ENCODE measurements at places on chromosomes 6 and 20.

DNA sequence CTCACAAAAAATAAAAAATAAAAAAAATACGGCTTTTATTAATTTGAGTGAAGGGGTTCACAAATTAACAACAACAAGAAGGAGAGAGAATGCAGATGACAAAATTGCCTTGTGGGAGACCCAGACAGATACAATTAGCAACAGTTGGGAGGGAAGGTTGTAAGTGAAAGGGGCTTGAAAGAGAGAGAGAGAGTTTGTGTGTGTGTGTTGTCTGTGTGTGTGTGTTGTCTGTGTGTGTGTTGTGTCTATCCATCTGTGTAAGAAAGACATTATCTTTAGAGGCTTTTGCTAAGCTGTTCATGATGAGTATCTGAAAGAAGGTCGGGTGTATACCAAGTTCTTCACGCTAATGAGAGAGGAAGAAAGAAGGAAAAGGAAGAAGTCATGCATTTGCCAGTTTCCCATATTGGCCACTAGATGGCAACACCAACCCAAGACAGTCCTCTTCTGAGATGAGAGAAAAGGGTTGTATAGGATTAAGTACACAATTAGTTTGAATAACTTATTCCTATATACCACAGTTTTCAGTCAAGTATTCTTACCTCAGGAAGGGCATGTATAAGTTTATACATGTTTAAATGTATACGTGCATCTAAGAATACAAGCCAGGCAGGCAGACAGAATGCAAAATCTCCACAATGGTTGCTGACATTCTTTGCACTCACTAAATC is 63.7 kb upstream of the CD2AP start:
- DNase-seq, result peak; percentile 37

- no peak for DNase-seq
Measured at GRCh38 chr20:4844751-4845465, 123.2 kb downstream of the PRND start.

DNA sequence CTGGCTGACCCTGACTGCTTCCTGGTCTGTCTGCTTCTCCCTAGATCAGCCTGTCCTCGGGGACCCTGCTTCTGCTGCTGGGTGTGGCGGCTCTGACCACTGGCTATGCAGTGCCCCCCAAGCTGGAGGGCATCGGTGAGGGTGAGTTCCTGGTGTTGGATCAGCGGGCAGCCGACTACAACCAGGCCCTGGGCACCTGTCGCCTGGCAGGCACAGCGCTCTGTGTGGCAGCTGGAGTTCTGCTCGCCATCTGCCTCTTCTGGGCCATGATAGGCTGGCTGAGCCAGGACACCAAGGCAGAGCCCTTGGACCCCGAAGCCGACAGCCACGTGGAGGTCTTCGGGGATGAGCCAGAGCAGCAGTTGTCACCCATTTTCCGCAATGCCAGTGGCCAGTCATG is 6.3 kb downstream of the NRSN2 start:
- no peak for DNase-seq

- DNase-seq, result no peak
Measured at GRCh38 chr20:21684671-21685070, 20.8 kb upstream of the PAX1 start.

DNA sequence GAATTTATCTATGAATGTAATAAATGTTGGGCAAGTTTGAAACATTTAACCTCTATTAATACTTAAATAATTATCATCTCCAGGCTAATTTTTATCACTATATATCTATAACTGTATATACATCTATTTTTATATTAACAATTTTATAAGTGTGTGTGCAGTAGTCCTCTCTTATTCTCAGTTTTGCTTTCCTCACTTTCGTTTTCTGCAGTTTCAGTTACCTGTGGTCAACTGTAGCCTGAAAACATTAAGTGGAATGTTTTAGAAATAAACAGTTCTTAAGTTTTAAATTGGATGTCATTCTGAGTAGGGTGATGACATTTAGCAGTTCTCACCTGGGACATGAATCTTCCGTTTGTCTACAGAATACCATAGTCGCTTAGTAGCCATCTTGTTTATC is 379.4 kb upstream of the MAN1A1 start:
- no peak for DNase-seq

- no peak for DNase-seq
Measured at GRCh38 chr6:15715060-15715459, 52.2 kb upstream of the DTNBP1 start.

DNA sequence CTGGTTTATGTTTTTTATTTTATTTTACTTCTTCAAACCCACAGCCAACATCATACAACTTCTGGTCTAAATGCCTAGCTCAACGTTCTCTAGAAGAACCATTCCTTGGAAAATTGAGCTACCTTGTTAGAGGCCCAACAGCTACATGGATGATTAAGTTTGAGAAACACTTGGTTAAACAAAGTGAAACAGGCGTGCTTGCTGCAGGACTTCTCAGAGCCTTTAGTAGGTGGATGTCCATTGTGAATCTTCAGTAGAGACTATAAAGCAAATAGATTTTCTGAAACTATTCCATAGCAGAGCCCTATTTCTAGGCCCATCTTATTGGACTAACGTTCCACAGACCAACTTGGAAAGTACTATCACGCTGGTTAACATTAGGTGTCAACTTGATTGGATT is 51.3 kb downstream of the BCAS1 start:
- DNase-seq, result no peak

DNA sequence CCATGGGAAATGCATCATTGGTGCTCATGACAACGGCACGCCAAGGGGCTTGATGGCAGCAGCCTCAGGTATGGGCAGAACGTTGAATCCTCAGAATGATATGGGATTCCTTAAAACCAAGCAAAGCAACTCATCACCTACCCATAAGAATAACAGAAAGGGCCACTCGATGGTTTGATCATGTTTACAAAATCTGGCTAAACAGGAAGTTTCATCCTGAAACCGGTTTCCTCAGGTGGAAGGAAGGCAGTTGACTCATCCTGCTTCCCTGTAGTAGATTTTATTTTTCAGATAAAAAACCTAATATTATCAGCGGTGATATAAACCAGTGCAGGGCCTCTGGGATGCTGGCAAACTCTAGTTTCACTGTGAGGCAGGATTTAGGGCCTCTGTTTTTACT is 136.9 kb upstream of the AGPAT4 start:
- DNase-seq, result no peak

- peak; percentile 70 for DNase-seq
Measured at GRCh38 chr20:53869466-53870258, 200.7 kb downstream of the BCAS1 start.

DNA sequence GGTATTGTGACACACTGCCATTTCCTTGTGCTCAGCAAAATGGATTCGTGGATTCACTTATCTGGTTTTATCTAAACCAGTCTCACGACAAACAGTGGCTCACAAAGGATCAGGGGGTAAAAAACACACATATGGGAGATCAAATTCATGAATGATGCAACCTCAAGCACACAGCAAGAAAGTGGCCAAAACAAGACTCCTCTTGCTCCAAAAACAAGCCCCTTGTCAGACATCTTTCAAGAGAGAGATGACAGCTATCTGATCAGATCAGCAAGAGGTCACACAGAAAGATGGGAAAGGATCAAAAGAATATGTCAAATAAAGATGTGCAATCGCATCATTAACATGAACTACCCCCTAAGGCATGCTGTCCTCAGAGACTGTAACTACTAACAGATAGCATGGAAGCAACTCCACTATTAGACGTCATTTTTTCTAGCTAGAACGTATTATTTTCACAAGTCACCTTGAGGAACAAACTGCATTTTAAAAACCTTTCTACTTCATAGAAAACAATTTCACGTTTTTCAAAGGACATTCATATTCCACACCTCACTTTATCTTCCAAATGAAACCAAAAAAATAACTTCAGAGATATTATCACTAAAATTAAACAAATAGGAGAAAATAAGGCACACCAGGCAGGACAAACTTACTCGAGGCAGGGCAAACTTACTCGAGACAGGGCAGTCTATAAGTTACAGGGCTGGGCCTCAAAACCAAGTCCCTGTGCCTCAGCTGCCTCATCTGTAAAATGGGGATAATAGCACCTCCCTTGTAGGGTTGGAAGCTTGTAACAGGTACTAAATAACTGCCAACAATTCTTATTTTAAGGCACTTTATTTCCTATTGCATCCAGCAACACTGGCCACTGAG is 122.3 kb downstream of the PREX1 start:
- DNase-seq, result no peak

DNA sequence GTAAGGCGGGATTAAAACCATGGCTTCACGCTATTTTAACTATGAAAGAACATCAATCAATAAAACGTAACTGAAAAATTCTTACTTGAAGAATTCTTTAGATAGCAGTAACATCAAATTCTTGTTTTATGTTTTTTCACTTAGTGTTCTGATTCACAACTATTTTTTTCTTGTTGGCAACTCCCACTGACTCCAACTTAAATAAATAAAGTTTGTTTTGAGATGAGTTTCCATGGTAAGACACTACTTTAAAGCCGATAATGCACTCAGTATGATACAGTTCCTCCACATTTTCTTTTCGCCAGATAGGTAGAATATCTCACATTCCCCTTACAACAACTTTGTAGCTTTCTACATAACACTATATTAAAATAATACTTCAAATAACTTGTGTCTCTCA is 33.1 kb upstream of the CNKSR3 start:
- no peak for DNase-seq

DNA sequence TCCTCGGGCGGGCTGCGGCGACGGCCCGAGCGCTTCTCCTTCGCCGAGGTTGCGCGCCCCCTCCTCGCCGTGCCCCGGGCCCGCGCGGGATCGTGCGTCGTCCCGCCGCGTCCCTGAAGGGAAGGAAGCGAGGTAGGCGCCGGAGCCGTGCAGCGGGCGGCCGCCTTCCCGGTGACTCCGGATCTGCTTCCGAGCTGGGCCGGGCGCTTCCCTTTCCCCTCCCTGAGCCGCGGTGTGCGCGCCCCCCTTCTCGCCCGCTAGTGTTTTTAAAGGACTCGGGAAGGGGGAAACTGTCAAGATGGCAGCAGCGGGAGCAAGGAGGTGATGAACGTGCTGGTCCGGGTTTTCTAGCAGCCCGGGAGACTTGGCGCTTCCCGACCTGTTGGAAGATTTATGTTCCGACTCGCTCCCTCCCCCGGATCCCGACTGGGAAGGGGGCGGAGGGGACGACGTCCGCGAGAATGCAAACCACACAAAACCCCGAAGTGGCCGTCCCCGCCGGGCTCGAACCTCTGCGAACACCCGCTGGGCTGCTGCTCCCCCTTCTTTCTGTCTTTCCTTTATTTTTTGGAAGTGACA is 744 bp upstream of the FOXO3 start:
- DNase-seq, result peak; percentile 30

DNA sequence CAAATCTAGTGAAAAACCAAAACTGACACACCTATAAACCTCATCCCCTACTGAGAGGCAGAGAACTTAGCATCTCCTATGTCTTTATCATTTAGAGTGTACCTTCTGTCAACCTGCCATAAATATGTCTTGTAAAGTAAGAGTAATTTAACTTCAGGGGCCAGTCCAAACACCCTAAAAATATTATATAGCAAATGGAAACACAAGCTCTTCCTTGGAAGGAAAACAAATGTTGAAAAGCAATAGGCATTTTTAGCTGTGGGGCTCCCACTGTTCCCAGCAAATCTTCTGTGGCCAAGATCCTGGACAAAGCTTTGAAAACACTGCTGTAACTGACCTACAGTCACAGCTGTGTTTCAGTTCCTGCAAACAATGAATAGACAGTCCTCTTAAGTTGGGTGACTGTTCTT is 140.0 kb upstream of the RNF217 start:
- DNase-seq, result no peak

- no peak for DNase-seq
Measured at GRCh38 chr6:89310929-89311328, 4.2 kb downstream of the GABRR2 start.

GRCh38 chr20:8386991-8387390 is 254.9 kb downstream of the PLCB1 start:
- no peak for DNase-seq

- no peak for DNase-seq
Measured at GRCh38 chr6:11851387-11851786, 72.8 kb upstream of the ADTRP start.

DNA sequence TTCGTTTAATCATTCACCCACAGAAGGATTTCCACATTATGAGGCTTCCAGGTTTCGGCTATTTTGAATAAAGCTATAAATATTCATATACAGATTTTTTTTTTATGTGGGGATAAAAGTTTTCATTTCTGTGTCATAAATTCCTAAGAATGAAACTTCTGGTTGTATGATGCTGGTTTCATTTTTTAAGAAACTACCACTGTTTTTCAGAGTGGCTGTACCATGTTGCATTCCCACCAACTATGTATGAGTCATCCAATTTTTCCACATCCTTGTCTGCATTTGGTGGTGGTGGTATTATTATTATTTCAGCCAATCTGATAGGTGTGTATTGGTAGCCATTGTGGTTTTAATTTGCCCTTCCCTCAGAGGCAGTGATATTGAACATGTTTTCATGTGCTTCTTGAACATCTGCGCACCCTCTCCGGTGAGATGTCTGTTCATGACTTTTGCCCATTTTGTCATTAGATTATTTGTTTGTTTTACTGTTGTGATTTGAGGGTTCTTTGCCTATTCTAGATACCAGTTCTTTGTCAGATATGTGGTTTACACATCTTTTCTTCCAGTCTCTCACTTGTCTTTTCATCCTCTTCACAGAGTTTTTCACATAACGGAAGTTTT is 75.5 kb downstream of the DOK5 start:
- no peak for DNase-seq
